CD4-positive, alpha-beta T cell treated with Interleukin-4 for 4 hours (primary cell): ENCODE measurements at places on chromosomes 2 and 18.

DNA sequence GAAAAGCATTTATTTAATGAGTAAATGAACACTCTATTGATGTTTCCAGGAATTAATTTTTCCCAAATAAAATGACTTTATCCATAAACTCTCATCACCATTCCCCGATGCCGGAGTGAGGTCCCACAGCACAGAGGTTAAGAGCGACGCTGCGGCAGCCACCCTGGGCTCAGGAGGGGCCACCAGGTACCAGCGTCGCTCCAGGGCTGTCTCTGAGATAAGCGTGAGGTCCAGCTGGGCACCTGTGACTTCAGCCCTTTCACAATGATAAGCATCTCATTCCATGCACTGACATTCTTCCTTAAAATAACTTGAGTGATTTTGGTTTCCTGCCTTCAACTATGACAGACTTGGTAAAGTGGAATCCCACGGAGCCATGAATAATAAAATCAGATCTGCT lies 182.1 kb downstream of the TWIST2 start:
- DNase-seq = no peak

- no peak for DNase-seq
Measured at GRCh38 chr18:35408843-35409261, 31.7 kb upstream of the ZNF396 start.

DNA sequence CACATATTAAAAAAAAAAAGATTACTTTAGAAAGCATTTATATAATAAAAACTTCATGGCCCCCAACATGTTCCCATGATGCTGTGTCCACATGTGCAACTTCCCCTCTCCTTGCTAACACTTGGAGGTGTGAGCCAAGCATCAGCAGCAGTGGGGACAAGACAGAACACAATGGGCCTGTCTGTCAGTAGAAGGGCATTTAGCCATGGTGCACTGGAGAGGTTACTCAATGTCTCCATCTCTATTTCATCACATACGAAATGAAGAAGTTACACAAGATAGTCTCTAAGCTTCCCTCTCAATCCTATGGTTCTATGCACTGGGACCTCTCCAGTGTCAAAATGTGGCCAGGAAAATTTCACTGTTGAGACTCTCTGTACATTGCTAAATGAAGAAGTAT lies 2.5 kb downstream of the VIT start:
- no peak for DNase-seq

DNA sequence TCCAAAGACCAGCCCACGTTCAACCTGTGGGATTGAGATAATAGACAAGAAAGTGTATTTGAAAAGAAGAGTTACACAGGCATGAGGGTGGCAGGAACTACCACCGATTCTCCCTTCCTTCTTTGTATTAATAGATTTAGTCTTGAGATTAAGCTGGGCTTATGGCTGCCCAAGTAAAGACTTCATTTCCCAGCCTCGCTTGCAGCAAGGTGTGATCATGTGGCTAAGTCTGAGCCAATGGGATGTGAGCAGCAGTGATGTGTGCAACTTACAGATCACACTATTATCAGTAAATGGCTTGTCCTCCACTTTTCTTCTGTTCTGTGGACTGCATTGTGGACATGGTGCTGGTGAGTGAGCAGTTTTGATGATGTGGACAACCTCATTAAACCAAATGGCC lies 101.7 kb downstream of the POLR1A start:
- DNase-seq = no peak

- DNase-seq = no peak
Measured at GRCh38 chr2:201151127-201151981, 31.6 kb upstream of the CASP10 start.

DNA sequence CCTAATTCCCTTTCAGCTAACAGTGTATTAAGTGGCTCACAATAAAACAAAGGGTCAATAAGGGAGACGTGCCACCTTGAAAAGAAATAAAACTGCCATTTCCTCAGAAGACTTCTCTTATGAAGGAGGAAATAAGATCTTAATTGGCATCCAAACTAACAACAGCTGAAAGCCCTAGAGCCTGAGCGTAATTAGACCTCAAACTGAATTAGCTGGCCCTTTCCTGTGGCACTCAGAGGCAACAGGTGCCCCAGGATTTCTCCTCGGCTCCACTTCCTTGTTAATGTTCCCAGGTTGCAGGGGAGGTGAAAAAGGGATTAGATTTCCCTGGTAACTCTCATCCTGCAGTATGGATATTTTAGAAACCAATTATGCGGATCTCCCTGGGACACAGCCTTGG lies 804.3 kb downstream of the DCDC2C start:
- DNase-seq = no peak
